ENCODE measurements at places on chromosomes 1 and 21.

- DNase-seq, result no peak
Observed at GRCh38 chr1:224312025-224312424, 17.9 kb downstream of the NVL start.

DNA sequence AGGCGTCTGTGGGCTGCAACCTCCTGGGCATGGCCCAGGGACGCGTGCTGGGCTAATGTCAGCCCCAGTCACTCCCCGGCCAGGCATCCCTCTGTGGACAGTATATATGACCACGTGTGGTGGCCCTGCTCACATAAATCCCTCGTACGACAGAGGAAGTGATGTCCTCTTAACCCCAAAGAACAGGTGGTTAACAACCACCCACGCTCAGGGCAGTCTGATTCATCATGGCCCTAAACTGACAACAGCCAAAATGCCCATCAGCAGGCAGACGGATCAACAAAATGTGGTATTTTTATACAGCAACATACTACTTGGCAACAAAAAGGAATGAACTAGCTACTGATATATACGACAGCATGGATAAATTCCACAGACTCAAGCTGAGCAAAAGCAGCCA lies 51.0 kb downstream of the ECE1 start:
- no peak for DNase-seq

DNA sequence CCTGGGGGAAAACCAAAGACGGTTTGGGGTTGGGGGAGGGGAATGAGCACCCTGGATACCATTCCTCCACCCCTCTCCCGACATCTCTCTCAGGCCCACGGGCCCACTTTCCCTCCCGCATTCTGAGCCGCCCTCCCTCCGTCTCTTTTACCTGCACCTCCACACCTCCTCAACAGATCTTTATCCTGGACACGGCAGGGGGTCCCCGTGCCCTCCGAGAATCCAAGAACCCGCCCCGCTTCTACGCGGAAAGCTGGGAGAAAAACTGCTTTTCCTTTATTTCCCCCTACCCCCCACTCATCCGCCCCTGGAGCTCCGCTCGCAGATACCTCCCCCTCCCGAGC lies 108.8 kb downstream of the NAV1 start:
- no peak for DNase-seq

DNA sequence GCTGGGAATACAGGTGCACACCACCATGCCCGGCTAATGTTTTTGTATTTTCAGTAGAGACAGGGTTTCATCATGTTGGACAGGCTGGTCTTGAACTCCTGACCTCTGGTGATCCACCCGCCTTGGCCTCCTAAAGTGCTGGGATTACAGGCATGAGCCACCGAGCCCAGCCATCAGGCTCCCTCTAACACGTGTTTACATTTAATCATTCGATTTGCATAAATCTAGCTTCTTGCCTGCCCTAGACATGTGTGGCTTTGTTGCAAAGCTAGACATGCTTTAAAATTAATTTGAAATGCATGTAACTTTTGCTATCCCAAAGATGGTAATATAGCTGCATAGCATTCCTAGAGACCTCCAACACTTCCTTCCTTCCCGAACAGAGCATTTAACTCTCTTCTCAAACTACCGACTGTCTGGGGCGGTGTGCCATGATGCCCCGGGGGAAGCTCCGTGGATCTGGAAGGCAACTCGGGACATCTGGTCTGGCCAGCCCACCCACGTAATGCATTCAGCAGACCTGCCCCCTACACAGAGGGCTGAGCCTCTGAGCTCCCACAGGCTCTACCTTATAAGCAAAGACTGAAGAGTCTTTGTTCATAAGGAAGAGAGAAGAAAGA lies 34.6 kb upstream of the NID1 start:
- DNase-seq, result no peak

DNA sequence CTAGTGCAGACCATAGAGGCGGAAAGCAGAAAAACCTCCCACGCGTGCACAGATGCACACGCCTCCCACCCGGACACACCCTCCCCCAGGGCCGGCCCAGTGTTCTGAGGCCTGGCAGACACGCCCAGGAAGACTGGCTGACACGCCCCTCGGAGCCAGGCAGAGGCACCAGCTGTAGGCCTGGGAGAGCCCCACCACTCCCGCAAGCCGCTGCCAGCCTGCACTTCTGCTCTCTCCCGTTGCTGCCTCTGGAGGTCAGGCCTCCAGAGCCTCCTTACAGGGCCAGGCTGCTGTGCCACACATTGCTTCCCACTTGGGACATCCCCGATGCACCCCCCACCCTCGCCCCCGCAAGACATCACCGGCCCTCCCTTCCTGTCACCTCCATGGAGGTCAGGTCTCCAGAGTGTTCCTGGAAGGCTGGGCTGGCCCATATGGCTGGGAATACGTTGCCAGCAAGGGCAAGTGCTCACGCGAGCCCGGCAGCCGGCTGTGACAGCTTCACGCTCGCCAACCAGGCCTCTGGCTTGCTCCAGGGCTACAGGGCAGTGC lies 40.4 kb downstream of the CASZ1 start:
- DNase-seq, result no peak

GRCh38 chr1:208409176-208409575 lies 165.0 kb upstream of the PLXNA2 start:
- DNase-seq, result no peak

DNA sequence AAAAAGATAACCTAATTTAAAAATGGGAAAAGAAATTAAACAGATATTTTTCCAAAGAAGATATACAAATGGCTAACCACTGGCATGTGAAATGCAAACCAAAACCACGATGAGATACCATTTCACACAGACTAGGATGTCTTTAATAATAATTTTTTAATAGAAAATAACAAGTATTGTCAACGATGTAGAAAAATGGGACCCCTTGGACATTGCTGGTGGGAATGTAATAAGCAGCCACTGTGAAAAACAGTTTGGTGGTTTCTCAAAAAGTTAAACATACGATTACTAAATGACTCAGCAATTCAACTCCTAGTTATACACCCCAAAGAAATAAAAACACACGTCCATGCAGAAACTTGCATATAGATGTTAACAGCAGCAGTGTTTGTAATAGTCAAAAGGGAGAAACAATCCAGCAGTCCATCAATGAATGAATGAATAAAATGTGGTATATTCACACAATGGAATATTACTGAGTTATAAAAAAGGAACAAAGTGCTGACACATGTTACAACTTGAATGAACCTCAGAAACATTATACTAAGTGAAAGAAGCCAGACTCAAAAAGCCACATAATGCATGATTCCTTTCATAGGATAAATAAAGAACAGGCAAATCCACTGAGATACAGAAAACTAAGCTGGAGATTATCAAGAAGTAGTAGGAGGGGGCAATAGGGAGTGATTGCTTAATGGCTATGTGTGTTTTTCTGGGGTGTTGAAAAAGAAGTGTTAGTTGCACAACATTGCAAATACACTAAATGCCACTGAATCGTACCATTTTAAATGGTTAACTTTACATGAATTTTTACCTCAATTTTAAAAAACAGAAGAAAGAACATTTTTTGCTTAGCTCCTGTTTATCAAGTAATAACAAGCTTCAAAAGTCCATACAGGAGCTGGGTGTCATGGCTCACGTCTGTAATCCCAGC lies 4.1 kb downstream of the PPT1 start:
- DNase-seq, result no peak

DNA sequence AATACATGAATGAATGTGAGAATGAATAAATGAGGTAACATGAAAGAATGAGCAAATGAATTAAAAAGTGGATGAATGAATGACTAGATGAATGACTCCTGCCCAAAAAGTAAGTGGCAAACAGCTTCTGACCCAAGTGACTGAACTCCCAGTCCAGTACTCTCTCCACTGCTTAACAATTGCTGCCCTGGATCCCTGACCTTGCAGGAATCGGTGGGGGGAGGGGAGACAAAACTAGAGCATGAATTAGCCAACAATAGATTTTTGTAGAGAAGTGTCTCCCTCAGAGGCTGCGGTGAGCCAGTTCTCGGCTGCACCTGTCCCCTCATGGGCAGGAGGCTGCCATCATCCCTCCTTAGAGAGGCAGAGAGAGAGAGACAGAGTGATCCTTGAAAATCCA lies 5.9 kb upstream of the GRIK3 start:
- DNase-seq, result no peak

All from NCI-H1417 treated with DMSO at 0.1 percent for 48 hours (cell line).